ENCODE measurements at places on chromosomes 1 and 21. TPM values are rescaled to one million over a fixed set of nuclear protein-coding genes. Genes with fewer than 3 reads are reported as not detected.

DNA sequence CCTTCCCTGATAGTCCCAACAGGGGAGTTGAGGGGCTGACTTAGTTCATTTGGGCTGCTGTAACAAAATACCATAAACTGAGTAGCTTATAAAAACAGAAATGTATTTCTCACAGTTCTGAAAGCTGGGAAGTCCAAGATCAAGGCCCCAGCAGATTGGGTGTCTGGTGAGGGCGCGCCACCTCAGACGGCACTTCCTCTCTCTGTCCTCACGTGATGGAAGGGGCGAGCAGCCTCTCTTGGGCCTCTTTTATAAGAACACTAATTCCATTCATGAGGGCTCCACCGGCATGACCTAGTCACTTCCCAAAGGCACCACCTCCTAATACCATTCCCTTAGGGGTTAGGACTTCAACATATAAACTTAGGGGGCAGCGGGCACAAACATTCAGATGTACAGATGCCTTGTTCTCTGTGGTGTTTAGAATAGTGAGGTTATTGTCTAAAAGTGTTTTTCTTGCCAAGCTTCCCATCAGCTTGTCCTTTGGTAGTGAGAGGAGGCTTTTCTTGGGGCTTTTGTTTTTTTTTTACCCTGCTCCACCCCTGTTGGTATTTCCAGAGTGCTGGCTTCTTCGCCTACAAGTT is 20.3 kb downstream of the NIPAL3 start:
- DNase-seq = no peak

GRCh38 chr1:110134050-110134595 is 16.2 kb upstream of the SLC6A17 start:
- DNase-seq = no peak

DNA sequence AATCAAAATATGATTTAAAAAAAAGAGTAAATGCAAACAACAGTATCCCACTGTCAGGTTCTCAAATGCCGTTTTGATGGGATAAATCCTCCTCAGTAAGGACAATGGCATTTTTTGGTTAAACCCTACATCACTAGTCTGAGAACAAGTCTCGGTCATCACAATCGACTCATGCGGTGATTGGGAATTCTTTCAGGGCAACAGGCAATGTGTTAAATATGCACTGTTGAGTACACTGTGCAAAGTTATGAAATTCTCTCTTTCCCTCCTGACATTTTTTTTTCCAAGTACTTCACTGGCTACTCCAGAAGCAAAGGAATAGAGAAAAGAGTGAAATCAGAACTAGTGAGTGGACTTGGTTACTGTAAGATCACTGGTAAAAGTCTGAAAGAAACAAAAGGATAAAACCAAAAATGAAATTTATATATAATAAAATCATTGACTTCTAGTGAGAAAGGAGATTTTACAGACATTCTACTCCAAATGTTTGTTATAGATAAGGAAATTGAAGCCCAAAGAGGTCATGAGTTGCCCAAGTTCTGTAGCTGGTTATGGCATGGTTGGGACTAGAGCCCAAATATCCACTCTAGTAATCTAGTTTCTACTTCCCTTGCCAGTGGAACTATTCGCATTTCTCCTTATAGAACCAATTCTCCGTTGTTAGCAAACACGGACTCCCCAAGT is 111.3 kb downstream of the TGFBR3 start:
- no peak for DNase-seq

The PKN2 gene
- 39.1 TPM for total RNA-seq

GRCh38 chr1:195345149-195345548 is 1263.1 kb downstream of the KCNT2 start:
- peak; percentile 25 for DNase-seq

- no peak for DNase-seq
Observed at GRCh38 chr1:97630281-97630680, 290.6 kb downstream of the DPYD start.

The KRTAP12-2 gene
- not detected for total RNA-seq

The LRRN2 gene
- total RNA-seq = 6.9 TPM

The RIMKLA gene
- total RNA-seq = 4.1 TPM

The ADGRL4 gene
- not detected for total RNA-seq

DNA sequence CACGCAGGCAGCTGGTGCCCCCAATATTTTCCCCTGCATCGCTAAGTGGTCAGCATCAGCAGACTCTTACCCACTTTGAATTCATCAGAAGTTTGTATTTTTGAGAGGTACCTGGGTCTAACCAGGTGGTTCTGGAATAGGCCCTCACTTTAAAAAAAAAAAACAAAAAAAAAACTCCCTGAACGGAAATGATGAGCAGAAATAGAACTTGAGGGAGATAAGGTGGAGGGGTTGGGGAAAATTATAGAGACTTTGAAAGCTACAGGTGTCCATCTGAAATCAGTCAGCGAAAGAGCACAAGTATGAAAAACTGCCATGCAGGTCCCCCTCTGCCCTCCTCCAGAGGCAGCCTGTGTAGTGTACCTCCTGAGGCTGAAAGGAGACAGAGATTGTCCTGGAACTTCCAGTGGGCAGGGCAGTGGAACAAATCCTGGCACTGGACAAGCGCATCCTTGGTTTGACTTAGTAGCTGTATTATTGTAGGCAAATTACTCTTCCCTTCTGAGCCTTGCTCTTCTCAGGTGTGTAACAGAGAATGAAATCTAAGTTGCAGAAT is 1.2 kb downstream of the SLAMF7 start:
- DNase-seq = no peak

DNA sequence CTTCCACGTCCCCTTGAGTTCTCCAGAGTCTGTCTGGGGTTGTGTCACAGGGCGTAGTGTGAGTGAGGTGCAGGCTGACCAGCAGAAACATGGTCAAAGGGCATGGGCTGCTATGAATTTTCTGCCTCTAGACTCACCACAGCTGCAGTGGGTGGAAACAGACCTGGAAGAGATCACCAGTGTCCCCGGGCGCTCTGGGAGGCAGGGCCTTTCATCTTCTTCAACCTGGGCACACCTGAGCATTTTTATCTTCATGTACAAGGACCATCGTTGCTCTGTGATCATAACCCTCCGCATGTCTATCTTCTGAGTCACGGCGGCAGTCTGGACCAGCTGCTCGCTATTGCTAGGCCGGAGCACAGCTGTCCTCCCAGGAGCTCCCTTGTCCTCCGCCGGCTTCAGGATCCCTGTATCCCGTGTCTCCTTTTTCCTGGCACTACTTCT is 29.6 kb downstream of the DEGS1 start:
- DNase-seq = peak; percentile 28

DNA sequence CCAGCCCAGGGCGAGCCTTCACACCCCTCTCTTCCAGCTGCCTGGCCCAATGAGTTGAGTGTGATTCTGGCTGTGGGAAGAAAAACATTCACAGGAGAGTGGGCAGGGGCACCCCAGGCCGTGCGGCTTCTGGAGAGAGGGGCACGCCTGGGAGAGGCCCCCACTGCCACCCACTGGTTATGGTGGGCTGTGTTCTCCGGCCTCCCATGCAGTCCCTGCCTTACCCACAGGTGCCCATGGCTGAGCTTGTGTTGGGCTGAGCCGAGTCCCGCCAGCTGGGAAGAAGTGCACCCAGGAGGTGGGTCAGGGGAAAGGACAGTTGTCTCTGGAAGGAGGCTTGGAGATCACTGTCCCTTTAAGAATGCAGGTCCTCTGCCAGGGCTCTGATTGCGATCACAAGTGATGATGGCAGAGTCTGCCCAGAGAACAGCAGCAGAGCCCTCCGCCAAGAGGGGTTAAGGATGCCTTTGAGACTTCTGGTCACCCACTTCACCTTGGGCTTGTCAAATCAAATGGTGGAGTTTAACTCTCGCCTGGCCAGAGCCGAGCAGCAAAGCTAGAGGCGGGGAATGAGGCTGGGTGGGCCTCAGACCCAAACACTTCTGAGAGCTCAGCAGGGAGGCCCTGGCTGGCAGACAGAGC is 124.7 kb upstream of the ARHGEF16 start:
- DNase-seq = no peak

The NAV1 gene
- total RNA-seq = 124 TPM

DNA sequence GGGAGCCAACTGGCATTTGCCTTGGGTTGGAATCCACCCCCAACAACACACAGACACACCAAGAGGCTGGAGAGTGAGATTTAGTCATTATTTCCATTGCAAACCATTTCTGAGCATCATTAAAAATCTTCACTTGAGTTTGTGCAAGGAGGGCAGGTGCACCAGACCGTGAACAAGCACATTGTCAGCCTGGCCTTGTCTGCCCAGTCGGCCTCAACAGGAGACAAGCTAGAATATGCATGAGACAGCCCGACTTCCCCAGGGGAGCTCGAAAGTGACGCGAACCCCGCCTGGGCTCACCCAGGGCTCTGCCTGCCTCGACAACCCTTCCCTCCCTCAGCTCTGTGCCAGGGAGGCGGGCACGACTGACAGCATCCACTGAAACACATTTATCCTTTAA is 15.4 kb upstream of the GUCA2B start:
- peak; percentile 39 for DNase-seq

DNA sequence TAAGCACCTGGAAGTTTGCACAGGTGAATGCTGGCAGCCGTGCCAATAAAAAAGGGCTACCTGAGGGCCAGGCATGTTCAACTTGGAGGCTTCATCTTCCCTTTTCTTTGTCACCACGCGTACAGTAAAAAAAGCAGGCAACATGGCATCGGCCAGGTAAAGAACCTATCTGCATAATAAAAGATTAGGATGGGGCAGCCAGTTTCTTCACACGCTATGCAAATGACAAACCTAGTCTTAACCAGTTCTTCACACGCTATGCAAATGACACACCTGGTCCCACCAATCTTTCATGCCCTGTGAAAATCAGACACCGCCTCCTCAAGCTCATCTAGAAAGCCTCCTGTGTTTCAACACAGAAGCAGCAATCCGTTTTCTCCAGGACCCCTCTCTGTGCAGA is 413.4 kb downstream of the HLX start:
- DNase-seq = no peak

DNA sequence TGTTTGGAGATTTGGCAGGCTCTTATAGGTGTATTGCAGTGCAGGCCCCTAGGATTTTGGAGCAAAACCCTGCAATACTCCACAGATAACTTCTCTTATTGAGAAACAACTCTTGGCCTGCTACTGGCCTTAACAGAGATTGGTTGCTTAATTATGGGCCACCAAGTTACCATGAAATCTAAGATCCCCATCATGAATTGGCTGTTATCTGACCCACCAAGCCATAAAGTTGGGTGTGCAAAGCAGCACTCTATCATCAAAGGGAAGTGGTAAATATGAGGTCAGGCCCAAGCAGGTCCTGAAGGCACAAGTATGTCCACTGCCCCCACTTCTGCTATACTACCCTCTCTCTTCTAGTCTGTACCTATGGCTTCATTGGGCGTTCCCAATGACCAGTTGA is 130.0 kb upstream of the TNFSF4 start:
- DNase-seq = no peak

DNA sequence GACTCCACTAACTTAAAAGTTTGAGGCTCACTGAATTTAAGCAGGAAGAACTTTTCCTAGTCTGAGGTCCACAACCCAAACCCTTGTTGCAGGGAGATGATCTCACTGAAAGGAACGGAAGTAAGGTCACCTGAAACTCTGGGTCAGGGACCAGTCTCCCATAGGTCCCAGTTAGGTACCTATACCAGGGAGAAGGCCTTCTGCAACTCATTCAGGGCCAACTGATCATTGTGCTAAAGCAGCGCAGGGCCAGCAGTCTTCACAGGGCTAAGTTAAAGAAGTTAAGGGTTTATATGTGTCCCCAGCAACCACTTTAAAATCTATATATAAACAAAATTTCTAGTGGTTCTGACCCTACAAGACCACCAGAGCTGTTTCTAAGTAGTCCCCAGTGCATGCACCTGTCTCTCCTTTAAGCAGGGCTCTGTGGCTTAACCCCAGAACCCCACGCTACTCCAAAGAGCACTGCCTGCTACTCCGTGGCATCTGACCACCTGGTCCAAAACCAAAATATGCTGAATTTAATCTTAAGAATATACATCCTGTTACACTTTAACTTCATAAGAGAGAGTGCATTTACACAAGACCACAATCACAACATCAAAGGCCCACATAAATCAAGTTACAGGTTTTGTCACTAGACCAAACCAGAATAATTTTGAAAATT is 2.8 kb downstream of the SRSF10 start:
- DNase-seq = no peak

GRCh38 chr1:174053826-174054225 is 31.7 kb upstream of the RC3H1 start:
- DNase-seq = no peak

The CLEC20A gene
- total RNA-seq = not detected

GRCh38 chr1:226712742-226713419 is 26.2 kb downstream of the ITPKB start:
- DNase-seq = no peak

The ADORA1 gene
- 1.2 TPM for total RNA-seq

DNA sequence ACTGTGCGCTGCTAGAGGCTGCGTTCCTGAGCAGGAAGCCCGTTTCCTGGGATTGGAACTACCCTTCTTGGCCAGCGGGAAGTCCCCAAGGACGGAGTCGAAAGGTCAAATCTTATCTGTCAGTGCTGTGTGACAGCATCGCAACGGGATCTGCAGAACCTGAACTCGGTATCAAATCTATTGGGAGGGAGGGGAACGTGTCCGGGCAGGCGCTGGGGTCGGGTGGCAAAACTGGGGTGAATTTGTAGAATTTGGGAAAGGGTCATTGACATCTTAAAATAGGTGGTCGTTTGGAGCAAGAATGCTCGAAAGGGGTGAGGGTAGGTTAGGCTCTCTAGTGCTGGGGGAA is 725 bp upstream of the ARPC5 start:
- no peak for DNase-seq

GRCh38 chr1:211738096-211738690 is 62.8 kb upstream of the NEK2 start:
- DNase-seq = no peak

GRCh38 chr21:29788752-29789151 is 151.0 kb downstream of the GRIK1 start:
- no peak for DNase-seq

The CD164L2 gene
- total RNA-seq = not detected

DNA sequence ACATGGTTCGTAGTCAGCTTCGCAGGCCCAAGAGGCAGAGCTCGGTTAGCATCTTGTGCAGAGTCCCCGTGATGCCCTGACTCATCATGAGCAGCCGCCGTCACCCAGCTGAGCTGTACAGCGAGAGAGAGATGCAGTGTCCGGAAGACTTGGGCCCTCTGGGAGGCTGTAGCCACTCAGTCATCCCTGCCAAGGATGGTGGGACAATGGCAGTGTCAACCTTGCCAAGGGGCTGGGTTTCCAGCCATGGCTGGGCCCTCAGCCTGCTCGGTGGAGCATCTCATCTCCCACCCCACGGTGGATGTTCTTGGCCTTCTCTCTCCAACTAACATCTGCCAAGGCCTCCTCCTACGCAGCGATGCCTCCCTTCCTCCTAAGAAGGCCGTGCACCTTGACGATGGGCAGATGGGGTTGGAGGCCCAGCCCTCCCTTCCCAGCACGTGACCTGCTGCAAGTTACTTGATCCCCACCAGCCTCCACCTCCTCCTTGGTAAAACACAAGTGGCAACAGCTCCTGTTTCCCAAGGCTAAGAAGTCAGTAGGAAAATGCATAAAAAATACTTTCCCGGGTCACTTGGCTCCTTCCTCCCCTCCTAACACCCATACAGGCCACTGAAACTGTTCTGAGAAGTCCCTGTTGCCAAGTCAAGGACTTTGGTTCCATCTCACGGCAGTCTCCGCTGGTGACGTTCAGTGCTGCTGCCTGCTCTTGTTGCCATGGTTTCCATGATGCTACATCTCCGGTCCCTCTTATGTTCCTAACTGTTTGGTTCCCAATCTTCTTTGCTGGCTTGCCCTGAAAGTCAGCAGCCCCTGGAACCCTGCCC is 384.7 kb upstream of the VAMP3 start:
- no peak for DNase-seq

- DNase-seq = no peak
Observed at GRCh38 chr1:185656663-185657062, 77.5 kb upstream of the HMCN1 start.
